HuH-7.5 (cell line): ENCODE measurements at places on chromosomes 3 and 15.

- DNase-seq: peak; percentile 33
These were observed 28.8 kb downstream of the KNG1 start for GRCh38 chr3:186746008-186746407.

- no peak for DNase-seq
These were observed 8.8 kb downstream of the CCDC71 start for GRCh38 chr3:49157289-49157688.

DNA sequence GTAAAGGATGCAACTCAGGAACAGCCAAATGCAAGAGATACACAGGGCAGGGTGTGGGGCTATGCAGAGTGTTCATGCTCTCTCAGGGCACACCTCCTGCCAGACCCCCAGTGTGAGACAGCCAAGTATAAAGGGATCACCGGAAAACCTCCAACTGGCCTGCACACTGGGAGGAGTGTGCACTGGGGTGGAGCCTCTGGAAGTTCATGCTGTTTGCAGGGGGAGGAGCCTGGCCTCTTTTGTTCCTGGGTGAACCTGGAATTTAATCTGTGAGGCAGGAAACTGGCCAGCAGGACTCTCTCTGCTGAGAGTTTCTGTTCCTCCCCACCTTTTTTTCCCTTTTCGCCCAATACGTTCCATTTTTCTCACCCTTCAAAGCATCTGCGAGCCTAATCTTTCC is 204.1 kb downstream of the WNT5A start:
- DNase-seq: no peak

DNA sequence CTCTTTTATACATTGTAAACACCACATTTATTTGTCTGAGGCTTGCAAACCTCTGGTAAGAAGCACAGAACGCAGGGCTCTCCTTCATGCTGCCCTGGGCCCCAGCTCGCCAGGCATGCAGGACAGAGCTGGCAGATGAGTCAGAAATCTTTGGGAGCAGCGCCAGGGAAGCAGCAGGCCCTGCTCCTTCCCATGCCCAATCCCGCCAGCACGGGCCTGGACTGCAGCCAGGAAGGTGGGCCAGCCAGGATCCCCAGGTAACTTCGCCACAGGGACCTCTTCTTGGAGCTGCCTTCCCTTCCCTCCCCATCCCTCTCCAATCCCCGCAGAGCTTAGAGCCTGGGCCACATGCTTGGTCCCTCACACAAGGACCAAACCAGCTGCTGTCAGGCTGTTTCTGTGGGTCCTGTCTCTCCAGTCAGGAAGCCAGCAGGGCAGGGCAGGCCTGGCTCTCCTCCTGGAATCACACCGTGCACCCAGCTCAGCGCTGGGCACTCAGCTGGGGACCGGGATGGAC is 8.8 kb downstream of the STOML1 start:
- DNase-seq: no peak

GRCh38 chr3:45790596-45790995 is 5.7 kb downstream of the SLC6A20 start:
- DNase-seq: no peak
